Stimulated activated CD8-positive, alpha-beta memory T cell treated with anti-CD3 and anti-CD28 coated beads, Interleukin-7, amount 100 ng/mL, for 1 hour (primary cell): ENCODE measurements at places on chromosomes 16 and 17.

DNA sequence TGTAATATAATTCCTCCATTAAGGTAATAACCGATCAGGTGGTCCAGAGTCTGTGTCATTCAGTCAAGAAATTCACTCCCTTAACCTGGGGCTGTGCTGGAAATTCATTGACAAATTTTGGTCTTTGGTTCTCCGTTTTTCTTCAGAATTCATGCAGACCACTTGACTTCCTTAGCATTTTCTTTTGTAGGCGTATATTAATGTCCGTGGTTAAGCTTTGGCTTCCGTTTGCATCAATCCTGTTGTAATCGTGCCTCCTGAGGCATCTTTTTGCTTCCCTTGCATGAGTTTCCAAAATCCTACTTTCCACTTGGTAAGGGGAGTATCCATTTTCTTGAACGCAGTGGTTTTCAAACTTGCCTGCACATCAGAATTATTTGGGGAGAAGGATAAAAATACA lies 9.0 kb downstream of the LRRC37B start:
- DNase-seq: no peak

- no peak for DNase-seq
Measured at GRCh38 chr16:11886881-11887280, 28.9 kb downstream of the GSPT1 start.

DNA sequence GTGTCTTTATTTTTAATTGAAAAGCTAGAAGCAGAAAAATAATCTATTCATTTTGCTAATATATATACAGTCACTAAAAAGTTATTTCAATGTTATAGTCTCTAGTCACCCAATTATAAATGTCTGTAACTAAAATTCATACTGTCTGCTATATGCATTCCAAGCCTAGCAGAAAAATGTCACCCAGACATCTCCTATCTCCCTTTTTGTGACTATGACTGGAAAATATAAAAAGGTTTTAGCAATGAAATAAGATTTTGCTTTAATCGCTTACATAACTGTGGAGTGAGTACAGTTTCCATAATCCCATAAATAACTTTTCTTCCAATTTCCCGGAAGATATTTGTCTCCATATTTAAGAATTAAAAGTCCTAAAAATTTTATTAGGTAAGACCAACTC lies 88.6 kb downstream of the BRIP1 start:
- DNase-seq: no peak

GRCh38 chr17:73759734-73760438 lies 115.6 kb upstream of the SDK2 start:
- DNase-seq: no peak

- no peak for DNase-seq
Measured at GRCh38 chr16:51433599-51433998, 282.5 kb upstream of the SALL1 start.

DNA sequence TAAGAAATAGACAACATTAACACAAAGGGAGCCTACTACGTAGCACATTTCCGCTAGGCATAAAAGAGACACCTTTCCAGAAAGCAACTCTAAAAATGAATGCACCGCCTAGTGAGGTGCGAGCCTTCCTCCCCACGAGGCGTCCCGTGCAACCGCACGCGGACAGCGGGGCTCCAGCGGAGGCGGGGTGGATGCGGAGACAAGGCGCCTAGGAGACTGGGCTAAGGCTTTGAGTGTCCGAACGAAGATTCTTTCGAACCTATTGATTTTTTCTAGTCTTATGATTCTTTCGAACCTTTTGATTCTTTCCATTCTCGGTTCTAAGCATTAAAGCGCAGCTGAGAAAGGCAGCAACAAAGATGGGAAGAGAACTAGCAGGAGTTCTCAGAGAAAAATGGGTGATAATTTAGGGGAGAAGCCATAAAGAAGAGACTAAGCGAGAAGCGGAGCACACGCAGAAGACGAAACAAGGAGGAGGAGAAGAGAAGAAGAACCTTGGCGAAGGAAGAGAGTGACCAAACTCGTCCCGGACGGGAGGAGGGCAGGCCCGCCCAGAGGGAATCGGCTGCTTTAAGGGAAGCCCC lies 394 bp upstream of the CPD start:
- DNase-seq: no peak

DNA sequence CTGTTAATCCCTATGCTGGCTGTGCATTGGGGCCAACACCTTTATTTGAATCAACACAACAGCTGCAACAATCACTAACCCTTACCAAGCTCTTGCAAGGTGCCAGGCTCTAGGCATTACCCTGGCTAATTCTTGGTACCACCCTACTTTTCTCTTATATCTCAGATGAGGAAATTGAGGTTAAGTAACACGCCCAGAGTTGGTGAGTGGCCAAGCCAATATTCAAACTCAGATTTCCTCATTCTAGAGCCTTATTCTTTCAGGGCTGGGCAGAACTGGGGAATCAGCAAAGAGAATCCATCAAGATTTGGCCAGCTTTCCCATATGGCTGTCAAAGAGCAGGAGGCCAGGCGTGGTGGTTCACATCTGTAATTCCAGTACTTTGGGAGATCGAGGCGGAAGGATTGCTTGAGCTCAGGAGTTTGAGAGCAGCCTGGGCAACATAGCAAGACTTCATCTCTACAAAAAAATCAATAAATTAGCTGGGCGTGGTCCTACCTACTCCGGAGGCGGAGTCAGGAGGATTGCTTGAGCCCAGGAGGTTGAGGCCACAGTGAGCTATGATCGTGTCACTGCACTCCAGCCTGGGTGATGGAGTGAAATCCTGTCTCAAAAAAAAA lies 23.7 kb downstream of the ARSG start:
- DNase-seq: no peak

- no peak for DNase-seq
Measured at GRCh38 chr17:2965621-2966595, 97.5 kb downstream of the OR1D5 start.

DNA sequence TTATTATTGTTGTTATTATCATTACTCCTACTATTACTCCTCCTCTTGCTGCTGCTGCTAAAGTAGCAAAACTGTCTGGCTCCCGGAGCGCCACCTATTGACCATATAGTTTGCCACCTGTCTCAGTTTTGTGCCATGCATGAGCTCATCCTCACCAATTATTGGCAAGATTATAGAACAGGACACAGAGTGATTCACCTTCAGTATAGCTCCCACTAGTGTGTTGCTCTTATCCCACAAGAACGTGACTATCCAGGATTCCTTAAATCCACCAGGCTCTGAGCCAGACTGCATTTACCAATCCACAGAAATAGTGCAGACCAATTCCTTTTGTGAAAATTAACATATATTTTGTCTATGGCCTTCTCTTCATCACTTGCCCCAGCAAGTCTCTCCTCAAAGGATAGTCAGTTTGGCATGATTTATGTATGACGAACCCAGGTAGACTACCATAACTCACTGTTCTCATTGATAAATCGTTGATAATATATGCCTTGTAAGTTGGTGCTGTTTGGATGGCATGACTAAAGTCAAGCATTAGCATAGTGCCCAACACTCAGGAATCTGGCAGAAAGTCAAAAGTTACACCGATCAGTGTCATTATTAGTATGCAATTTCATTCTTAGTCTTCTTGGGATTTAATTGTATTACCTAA lies 405.5 kb upstream of the HSBP1 start:
- no peak for DNase-seq

DNA sequence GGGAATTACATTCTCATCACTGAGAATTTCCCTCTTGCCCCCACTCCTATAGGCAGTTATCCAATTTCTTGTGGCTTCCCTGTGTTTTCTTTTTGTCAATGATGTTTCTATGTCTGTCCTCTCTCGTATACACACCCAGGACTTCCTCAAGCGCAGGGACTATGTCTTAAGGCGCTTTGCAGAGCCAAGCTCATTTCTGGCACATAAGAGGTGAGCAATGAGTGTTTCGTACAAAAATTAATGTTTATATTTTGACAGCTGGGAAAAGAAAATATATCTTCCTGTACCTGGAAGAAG lies 947 bp downstream of the DDX42 start:
- no peak for DNase-seq
